ENCODE measurements at places on chromosomes 4 and X.

GRCh38 chrX:103329991-103330390 is at the start of gene TCEAL7:
TSS of gene TCEAL7 (plus strand) at chrX:103330239. CDS start at chrX:103331404, 1,165 bp downstream.
- DNase-seq = peak; percentile 8

- DNase-seq = peak; percentile 13
Observed at GRCh38 chrX:49071877-49072711, 1.7 kb downstream of the PRAF2 start.

- no peak for DNase-seq
Observed at GRCh38 chrX:133495464-133496391, 80.4 kb upstream of the GPC4 start.

GRCh38 chr4:140240237-140240636 is 86.3 kb upstream of the MAML3 start:
- no peak for DNase-seq

- no peak for DNase-seq
Observed at GRCh38 chr4:139975830-139976272, 178.1 kb downstream of the MAML3 start.

DNA sequence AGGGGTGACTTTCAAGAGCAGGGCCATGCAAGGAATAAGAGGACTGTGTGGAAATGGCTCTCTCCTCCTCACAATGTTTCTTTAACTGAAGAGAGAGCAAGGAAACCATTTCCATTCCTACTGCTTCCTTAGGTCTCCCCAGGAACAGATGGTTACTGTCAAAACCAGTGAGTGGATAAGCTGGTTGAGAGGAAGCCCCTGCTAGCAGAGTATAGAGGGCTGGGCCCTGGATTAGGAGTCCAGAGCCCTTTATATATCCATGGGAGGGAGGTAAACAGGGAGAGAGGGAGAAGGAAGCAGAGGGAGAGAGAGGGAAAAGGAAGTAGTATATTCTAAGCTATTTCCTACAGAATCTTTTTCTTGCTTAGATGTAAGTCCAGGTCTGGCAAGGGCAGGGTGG is 43.8 kb upstream of the LAS1L start:
- no peak for DNase-seq
